ENCODE measurements at places on chromosomes 2 and 18. TPM values are rescaled to one million over a fixed set of nuclear protein-coding genes. Genes with fewer than 3 reads are reported as not detected.

Gene ABCG8
- not detected for total RNA-seq

Gene PRKAG3
- not detected for total RNA-seq

Gene FAM228A
- 0.51 TPM for total RNA-seq

Gene VIL1
- total RNA-seq: not detected

Gene ARHGEF33
- total RNA-seq: 1.1 TPM

GRCh38 chr2:70596293-70596692 is 42.7 kb upstream of the TGFA start:
- no peak for DNase-seq
- no peaks in the 10 kb centered on the region for H3K27me3 ChIP-seq
- no peaks in the 10 kb centered on the region for H3K4me1 ChIP-seq

- H3K4me3 ChIP-seq: no peak overlapping the region
- no peaks in the 10 kb centered on the region for H3K36me3 ChIP-seq
- DNase-seq: no peak
- H3K27ac ChIP-seq: no peak overlapping the region
- H3K4me1 ChIP-seq: peaks cover 24% of the 10 kb centered on the region
- H3K27me3 ChIP-seq: no peaks in the 10 kb centered on the region
Observed at GRCh38 chr18:42758852-42759251, 356.6 kb downstream of the RIT2 start.

GRCh38 chr18:77209587-77209986 is 40.1 kb upstream of the GALR1 start:
- H3K36me3 ChIP-seq: no peaks in the 10 kb centered on the region
- no peak overlapping the region for H3K4me3 ChIP-seq
- peaks cover 10% of the 10 kb centered on the region for H3K27me3 ChIP-seq
- DNase-seq: no peak
- no peak overlapping the region for H3K27ac ChIP-seq
- peaks cover 8% of the 10 kb centered on the region for H3K4me1 ChIP-seq

DNA sequence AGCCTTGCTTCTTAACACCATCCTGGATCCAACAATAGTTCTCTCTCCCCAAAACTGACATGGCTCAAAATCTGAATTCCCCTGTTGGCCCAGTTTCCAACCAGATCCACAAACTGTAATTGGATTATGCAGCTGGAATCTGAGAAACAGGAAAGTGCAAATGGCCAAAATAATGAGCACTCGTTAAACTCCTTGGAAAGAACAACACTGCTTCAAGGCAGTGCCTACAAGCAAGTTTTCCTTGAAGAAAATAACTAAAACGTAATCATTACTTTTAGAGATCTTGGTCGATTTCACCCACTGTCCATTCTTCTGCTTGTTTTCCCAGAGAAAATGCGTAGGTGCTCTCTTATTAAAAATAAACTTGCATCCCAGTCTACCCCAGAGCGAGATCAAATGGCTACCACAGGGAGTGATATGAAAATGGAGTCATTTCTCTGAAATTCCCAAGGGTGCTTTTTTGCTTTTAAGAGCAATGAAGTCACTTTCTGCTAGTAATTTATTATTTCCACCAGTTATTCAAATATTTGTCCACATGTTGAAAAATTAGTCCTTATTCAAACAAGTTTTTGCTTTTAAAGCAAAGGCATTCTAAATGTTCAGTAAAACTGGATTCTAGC is 264.2 kb downstream of the C1D start:
- H3K27ac ChIP-seq: no peak overlapping the region
- H3K36me3 ChIP-seq: no peaks in the 10 kb centered on the region
- no peaks in the 10 kb centered on the region for H3K4me1 ChIP-seq
- no peaks in the 10 kb centered on the region for H3K27me3 ChIP-seq
- H3K4me3 ChIP-seq: no peak overlapping the region

DNA sequence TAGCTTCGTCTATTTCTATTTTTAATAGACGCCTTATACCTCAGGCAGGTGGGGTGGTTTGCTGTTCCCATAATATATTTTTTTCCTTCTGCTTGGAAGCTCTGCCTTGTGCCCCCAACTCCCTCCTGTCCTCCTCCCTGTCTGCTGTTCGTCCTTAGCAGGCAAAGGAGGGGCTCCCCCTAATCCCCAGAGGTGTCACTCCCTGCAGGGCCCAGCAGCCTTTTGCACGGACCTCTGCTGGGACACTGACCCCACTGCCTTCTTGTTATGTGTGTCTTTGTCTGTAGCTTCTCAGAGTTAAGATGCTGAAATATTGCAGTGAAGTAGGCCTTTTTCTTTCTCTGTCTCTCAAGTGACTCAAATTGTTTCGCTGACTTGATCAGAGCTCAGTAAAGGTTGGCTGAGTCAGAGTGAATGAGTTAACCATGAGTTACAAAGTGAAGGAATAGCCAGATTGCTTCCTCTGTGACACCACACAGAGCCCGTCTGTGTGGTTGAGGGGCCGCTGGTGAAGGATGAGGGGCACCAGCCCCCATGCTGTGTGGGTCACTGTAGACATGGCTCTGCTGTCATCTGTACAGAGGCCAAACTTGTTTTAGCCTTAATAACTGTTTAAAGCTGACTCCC is 47.7 kb downstream of the PRKCE start:
- peaks cover 29% of the 10 kb centered on the region for H3K4me1 ChIP-seq
- no peak overlapping the region for H3K4me3 ChIP-seq
- H3K27me3 ChIP-seq: no peaks in the 10 kb centered on the region
- H3K36me3 ChIP-seq: no peaks in the 10 kb centered on the region

DNA sequence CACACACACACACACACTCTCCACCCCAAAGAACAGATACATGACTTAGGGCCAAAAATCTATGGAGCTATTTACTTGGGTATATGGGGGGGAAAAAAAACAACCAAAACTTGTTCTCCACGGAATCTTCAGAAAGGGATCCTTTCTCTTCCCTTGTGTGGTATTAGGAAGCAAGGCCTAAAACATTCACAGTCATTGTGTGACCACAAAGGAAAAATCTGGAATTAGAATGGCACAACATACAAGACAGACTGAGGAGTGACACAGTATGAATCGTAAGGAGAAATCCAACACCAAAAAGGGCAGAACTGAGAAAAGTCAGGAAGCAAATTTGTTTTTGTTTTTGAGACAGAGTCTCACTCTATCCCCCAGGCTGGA is 70.3 kb downstream of the ASXL2 start:
- no peak for DNase-seq
- no peak overlapping the region for H3K4me3 ChIP-seq
- peaks cover 23% of the 10 kb centered on the region for H3K36me3 ChIP-seq
- H3K27ac ChIP-seq: no peak overlapping the region
- H3K4me1 ChIP-seq: peaks cover 4% of the 10 kb centered on the region

DNA sequence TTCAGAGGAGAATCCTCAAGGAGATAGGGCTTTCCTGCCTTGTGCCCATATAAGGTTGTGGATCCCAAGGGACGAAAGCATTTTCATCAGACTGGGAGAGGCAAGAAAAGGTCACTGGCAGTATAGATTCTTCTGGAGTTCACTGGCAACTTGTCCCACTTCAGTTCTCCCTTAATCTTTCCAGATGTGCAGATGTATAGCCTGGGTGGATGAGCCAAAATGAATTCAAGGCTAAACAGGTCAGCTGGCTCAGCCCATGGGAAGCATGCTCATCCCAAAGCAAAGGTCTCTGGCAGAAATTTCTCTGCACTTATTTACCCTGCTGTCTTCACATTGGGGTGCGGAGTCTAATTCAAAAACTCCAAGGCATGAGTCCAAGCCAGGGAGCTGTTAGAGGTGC is 148.9 kb upstream of the TNP1 start:
- H3K27me3 ChIP-seq: no peaks in the 10 kb centered on the region
- no peak overlapping the region for H3K27ac ChIP-seq
- no peak overlapping the region for H3K4me3 ChIP-seq
- H3K36me3 ChIP-seq: no peaks in the 10 kb centered on the region

DNA sequence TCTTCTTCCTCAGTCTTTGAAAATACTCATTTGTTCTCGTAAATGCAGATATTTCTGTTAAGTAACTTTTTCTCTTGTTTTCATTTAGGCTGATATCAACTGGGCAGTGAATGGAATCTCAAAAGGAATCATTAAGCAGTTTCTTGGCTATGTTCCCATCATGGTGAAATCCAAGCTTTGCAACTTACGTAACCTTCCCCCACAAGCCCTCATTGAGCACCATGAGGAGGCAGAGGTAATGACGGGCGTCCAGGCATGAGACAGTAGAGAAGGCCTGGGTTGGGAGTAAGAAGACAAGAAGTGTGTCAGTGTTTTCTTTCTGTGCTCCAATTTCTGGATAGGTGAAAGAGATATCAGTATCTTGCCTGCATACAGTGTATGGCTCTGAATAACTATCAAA is 5.1 kb downstream of the POLR1B start:
- no peak overlapping the region for H3K27ac ChIP-seq
- peaks cover 8% of the 10 kb centered on the region for H3K4me1 ChIP-seq
- no peak for DNase-seq
- peak overlapping the region; percentile 1 for H3K4me3 ChIP-seq

DNA sequence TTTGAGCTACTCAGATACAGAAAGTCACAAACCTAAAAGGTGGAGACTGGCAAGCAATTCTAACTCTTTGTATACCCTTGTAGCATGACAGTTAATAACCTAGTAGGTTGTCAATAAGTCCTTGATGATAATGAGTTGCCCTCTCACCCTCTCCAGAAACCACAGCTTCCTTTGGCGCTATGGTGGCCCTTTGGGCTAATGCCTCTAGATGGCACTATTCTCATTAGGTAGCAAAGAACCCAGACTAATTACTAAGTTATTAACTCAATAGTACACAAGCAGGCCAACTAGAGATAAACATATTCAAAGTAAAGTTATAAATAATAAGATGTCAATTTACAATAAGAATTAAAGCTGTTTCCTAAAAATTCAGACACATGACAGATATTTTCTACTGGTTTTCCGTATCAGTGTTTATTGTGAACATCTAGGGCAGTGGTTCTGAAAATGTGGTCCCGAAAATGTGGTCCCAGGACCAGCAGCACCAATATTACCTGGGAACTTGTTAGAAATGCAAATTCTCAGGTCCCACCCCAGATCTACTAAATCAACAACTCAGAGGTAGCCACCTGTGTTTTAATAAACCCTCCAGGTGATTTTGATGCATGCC is 41.1 kb downstream of the LDAH start:
- no peaks in the 10 kb centered on the region for H3K4me1 ChIP-seq
- H3K27ac ChIP-seq: no peak overlapping the region
- peaks cover 16% of the 10 kb centered on the region for H3K36me3 ChIP-seq
- no peak for DNase-seq
- no peak overlapping the region for H3K4me3 ChIP-seq

GRCh38 chr2:166934817-166935216 is 46.5 kb downstream of the XIRP2 start:
- no peak overlapping the region for H3K4me3 ChIP-seq
- DNase-seq: no peak
- no peaks in the 10 kb centered on the region for H3K27me3 ChIP-seq
- peaks cover 2% of the 10 kb centered on the region for H3K36me3 ChIP-seq
- H3K4me1 ChIP-seq: no peaks in the 10 kb centered on the region
